ENCODE measurements at places on chromosomes 6 and 20.

DNA sequence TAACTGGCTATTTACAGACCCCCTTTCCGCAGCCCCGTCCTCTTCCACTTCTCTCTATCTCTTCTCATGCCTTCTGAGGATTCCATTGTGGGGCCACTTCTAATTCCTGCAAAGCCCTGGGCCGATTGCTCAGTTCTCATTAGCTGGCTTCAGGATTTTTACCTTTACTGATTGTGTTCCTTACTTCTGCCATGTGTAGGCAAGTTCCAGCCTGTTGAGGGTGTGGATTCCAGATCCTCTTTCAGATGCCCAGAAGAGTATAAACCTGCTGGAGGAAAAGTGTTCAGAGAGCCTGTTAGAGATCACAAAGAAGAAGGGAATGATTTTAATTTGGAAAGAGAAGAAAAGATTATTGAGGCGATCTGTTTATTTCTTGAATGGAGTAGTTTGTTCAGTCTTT, 5.4 kb downstream of the DSE start:
- no peak for DNase-seq

DNA sequence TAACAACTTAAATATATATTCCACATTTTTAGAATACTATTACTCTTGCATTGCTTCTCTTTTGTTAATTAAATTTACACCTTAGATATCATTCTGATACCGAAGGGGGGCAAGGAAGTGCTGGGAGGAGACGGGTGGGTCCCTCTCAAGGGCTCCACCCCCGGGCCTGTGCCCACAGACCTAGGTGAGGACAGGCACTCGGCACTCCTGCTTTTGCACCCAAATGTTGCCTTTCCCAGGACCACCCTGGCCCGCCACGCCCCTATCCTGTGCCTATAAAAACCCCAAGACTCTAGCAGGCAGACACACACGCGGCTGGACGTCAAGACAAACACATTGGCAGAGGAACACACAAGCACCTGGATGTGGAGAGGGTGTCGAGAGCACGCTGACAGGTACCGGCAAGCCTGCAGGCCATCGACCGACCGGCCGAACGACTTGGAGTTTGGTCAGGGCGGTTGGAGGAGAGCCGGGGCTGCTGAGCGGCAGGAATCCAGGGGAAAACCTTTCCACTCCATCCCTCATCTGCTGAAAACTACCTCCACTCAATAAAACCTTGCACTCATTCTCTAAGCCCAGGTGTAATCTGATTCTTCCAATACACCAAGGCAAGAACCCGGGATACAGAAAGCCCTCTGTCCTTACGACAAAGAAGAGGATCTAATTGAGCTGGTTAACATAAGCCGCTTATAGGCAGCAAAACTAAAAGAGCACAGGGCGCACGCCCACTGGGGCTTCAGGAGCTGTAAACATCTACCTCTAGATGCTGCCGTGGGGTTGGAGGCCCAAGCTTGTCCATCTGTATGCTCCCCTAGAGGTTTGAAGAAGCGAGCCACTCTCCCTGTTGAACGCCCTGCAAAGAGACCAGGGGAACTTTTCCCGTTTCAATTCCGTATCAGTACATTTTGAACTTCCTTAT, 197.4 kb upstream of the PRSS16 start:
- no peak for DNase-seq

GRCh38 chr6:167806061-167806700, 20.5 kb upstream of the AFDN start:
- peak; percentile 33 for DNase-seq

- DNase-seq, result no peak
Observed at GRCh38 chr6:89415185-89415584, 3.1 kb upstream of the RRAGD start.

DNA sequence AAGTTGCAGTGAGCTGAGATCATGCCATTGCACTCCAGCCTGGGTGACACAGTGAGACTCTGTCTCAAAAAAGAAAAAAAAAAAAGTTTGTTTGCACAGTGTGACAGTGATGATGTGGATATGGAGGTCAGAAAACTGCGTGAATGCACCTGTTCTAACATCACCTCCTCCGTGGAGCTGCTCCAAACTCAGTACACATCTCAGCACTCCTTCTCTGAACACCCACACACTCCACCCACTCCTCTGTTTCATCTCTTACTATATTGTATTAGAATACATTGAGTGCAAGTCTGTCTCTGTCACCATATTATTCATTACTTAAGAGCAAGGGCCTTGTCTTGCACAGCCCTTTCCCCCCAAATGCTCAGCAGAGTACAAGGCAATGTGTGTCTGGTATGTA, 51.5 kb upstream of the ENPP4 start:
- no peak for DNase-seq

DNA sequence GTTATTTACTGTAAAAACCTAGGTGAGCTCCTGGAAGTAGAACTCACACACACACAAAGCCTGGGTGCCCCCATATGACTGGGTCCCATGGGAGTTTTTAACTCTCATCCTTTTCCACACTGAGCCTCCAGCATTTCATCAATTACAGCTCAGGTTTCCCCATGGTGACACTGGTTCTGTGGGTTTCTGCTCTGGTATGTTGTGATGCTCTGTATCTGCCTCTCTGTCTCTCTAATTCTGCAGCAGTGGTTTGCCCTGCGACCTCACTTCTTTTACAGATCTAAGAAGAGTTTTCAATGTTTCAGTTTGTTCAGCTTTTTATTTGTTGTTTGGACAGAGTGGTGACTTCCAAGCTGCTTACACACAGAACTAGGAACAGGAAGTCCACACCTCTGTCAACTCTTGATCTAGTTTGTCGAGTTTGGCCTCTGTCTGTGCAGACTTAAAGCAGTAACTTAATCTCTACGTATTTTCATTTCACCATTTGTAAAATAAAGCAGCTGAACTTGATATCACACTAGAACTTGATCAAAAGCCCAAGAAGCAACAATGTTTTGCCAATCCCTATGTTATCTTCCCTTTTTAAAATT, 554.3 kb downstream of the EPHA7 start:
- DNase-seq, result no peak

GRCh38 chr6:7554533-7555275, 13.2 kb downstream of the DSP start:
- no peak for DNase-seq

GRCh38 chr6:129390900-129391299, 319.1 kb downstream of the ARHGAP18 start:
- DNase-seq, result no peak

DNA sequence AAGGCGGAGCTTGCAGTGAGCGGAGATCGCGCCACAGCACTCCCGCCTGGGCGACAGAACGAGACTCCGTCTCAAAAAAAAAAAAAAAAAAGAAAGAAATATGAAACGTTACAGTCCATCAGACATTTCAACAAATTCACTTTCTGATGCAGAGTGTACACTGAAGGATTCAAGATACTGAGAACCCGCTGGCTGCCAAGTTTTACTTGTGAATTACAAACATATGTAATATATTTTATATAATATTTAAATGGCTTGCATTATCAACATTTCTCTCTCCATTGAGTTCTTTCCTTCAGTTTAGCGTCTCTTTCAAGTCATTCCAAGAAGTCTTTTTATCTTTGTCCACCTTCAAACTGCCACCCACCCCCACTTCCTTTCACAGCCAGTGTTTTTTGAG, 240.9 kb upstream of the RNF217 start:
- no peak for DNase-seq

- DNase-seq, result no peak
Observed at GRCh38 chr6:44217332-44218143, 812 bp downstream of the MYMX start.

- DNase-seq, result no peak
Observed at GRCh38 chr20:19932170-19932667, 84.9 kb upstream of the NAA20 start.

DNA sequence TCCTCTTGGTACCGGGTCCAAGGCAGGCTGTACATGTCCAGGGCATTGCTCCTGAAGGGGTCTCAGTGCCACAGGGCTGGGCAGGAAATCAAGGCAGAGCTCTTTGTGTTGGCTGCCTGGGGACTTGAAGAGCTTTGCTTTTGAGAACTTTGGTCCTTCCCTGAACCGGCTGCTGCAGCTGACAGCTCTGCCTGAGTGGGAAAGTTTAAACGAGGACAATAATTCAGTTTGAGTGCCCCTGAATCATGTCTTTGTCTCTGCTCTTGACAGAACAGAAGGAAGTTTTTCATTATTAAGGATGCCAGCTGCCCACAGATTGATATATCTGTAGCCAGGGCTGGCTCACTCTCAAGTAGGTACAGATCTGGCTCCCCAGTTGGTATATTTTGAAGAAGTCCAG, 56.1 kb downstream of the ANKRD6 start:
- DNase-seq, result no peak
